Stimulated activated naive CD8-positive, alpha-beta T cell treated with anti-CD3 and anti-CD28 coated beads, Interleukin-15, Interleukin-2, amounts not matched to agents 100 U/mL and 50 U/mL, for 24 hours (primary cell): ENCODE measurements at places on chromosomes 4 and X.

GRCh38 chr4:101699441-101700124 lies 90.9 kb upstream of the BANK1 start:
- no peak for DNase-seq

- no peak for DNase-seq
These were observed 793 bp downstream of the NALF2 start for GRCh38 chrX:69504626-69505612.

GRCh38 chr4:174362340-174362739 lies 78.6 kb downstream of the CEP44 start:
- DNase-seq, result no peak

DNA sequence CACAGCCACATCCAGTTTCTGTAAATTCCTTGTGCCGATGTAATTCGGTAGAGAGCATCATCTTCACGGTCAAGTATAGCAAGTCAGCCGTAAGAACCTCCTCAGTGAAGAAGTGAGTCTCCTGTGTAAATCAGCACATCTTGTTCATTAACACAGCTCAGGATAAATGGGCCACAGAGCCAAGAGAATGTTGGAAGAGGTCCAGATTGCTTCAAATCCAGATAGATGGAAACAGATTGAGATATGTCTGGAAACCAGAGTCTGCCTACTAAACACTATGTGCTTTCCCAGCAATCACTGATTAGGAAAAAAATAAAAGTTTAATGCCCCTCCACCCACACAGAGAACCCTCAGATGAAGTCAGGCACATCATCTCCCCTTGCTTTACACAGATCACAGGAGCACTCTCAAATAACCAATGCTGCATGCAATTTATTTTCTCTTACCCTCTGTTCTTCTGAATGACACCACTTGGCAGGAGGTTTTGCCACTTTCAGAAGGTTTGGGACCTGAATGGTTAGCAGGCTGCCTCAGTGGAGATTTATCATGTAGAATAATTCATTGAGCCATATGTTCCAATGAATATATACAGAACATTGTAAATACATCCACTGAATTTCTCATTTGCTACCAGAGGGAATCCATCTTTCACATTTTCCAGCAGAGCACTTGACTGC lies 357.7 kb downstream of the C4orf33 start:
- DNase-seq, result no peak

DNA sequence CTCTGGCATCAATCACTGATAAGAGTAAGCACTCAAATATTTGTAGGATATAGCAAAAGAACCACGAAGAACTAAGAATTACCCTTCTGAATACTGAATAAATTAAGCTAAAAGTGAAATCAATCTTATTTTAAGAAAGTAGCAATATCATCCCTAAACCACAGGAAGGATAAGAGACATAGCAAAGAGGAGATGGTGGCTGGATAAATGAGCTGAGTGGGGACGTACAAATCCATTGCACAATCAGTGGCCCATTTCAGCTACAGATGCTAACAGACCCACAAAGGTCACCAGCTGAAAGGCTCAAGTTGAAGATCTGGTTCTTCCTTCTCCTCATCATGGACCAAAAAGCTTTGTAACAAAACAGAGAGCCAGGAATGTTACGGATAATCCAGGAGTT lies 77.1 kb downstream of the SLC9A7 start:
- no peak for DNase-seq
